GM18507 (cell line): ENCODE measurements at places on chromosomes 5 and 9.

DNA sequence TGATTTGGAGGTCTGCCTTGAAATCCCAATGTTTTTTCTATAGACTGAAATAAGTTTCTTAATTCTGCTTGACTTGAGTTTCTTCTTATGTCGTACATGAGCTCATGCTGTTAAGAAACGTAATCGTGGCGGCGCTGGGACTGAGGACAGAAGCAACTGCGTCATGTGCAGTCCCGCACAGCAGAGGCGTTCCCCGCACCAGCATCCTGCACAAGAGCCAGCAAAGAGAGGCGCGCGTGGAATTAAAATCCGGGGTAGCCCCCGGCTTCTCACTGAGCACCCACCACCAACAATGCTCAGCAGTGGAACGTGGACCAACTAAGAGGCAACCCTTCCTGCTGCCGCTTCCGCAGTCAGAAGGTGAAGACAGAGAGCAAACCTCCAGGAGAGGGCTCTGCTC is 496.2 kb upstream of the ADAMTS16 start:
- no peak for DNase-seq

- no peak for DNase-seq
These were observed 121.4 kb downstream of the ENC1 start for GRCh38 chr5:74519161-74519571.

DNA sequence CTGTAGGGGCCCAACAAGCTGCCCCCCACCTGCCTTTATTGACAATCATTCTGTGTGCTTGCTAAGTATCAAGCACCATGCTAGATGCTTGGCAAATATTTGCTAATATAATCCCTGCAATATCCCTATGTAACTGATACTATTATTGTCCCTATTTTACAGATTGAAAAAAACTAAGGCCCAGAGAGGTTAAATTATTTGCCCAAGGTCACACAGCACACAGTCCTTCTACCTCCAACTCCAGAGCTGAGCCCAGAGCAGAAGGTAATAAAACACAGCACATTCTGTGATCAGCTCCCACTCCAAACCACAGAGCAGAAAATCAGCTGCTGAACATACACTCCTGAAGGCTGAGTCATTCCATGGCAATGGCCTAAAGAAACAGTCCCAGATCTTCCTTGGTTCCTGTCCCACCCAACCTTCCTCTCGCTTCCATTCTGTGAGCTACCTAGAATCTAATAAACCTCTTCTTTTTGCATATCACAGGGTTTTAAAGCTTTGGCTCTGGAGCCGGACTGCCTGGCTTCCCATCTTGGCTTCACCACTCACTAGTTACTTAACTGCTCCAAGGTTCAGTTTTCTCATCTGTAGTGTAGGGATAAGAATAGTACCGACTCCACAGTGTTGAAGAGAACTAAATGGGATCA is 66.7 kb upstream of the ADRA1B start:
- no peak for DNase-seq

- peak; percentile 14 for DNase-seq
These were observed 9.3 kb downstream of the ZNF622 start for GRCh38 chr5:16456103-16456832.

DNA sequence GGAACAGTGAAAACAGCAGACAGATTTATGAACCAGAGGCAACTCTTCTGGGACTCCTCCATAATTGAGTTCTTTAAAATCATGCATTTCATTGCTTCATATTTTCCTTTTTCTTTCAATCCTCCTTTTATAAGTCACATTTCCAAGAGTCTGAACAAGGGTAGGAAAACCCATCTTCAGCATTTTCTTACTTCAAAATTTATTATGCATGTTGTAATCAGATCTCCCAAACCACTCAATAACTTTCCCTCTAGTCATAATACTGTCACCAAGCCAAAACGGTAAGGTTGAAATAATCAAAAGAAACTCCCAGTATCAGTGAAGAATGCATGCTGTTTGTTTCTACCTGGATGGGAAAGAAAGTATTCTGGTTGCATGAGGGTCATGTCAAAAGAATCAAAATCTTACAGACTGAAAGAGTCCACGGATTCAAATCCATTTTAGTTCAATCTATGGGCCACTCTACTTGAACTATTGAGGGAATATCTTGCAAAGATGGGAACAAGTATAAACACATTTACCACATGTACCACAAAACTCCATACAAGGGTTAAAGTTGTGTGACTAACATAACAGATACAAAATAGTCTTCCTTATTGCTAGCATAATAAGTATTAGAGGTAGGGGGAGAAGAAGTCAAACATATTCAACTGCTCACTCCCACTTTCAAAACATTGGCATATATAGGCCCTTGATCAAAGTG is 797.3 kb downstream of the MAT2B start:
- DNase-seq, result no peak

DNA sequence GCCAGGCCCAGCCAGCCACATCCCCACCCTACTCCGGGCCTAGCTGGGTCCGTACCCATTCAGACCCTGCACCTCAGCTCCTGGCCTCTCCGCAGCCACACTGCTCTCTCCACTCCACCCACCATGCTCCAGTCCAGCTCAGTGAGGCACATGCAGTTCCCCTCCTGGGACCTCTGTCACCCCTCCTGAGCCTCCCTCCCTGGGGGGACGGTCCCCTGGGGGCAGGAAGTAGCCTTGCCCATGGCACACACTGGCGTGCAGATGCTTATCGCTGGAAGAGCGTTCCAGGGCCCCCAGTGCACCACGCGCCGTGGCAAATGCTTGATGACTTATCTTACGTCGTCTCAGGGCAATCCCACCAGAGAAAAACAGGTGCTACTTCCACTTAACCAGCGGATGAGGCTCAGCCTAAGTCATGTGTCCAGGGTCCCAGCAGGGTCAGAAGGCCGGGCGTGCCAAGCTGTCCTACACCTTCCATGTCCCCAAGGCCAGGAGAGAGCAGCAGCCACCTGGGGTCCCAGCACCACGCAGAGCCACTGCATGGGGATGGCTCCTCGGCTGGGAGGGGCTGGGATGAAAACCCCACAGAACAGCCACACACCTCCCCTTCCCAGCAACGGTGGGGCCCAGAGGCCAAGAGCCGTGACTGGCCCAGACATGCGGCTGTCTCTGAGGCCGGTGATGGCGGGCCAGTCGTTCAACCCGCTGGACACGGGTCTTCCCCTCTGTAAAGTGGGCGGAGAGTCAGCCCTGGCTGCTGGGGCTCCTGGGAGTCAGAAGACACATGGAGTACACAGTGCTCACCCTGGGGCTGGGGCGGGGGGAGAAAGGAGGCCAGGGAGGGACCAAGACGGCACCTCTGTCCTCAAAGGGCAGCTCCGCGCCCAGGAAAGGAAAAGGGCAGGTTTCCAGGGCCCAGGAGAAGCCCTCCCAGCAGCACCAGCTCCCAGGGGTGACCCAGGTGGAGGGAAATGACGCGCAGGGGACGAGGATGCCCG is 2.6 kb upstream of the CCDC187 start:
- DNase-seq, result no peak

DNA sequence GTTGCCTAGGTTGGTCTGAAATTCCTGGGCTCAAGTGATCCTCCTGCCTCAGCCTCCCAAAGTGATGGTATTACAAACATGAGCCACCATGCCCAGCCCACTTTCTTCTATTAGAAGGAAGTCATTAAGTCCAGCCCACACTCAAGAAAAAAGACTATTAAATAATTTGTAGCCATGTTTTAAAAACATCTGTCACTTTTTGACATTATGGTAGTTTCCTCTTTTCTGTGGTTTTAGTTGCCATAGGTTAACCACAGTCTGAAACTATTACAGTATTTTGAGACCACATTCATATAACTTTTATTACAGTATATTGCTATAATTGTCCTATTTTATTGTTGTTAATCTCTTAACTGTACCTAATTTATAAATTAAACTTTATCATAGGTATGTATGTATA is 31.9 kb upstream of the C5orf24 start:
- peak; percentile 17 for DNase-seq

DNA sequence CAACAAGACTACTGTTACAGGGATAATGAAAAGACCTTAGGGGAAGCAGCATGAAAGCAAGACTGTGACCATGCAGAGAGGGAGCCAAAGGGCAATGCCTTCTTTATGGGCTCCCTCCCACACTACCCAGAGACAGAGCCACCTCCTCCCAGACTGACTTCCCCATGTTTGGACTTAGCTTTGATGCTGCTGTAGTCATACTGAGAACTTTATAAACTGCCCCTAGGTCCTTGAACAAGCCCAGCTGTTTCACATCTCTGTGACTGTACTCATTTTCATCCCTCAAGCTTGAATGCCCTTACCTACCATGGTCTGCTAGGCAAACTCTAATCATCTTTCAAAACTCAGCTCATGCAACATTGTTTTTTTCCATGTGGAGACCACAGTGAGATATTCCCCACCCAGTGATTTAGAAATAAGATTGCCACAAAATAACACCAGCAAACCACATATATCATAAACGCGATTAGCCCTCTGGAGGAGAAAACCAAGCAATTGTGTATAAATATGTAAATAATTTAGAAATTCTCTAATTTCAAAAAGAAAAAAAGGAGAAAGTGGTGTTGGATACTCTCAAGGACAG is 23.4 kb upstream of the FAM169A start:
- no peak for DNase-seq

DNA sequence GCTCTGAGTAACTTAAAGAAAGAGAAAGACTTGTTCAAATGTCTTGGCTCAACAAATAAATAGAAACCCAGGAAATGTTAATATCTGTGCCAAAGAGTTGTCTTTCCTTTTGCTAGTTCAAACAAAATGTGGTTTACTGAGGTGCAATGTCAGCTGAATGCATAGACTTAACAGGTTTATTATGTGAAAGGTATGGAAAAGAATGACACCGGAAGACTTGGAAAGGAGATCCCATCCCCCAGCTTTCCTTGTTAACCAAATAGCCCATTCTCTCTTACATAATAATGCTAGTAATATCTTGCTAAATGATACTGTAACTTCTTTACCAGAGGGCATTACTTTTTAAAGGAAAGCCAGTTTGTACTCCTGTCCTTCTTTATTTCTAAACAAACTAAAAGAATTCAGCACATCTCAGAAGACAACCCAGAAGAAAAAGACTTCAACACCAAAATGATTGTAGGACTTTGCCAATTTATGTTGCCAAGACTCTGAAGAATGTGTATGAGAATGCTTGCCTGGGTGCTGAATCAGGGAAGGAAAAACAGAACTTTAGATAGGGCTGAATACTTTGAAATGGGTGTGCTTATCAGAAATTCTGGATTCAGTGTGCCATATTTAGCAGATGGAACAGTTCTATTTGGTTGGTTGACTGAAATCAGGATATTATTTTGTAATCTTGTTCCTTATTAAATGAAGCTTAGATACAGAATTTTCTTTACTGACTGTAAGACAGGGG is 344.1 kb downstream of the TMEM38B start:
- DNase-seq, result no peak

DNA sequence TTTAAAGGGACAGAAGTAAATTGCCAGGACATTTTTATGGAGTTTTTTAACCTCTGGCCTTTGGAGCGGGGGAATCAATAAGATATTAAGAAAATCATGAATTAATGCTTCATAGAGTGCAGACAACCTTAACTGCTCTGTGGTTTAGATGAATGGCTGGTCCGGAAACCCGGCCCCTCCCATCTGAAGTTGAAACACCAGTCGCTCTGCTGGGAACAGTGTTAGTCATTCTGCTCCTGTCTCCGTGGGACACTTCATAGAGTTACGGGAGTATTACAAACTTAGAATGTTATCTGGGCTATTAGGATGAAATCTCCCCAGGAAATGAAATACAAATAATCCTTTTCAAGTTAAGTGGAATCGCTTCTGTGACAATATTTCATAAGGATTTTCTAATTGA is 110.1 kb upstream of the IRX2 start:
- DNase-seq, result no peak

GRCh38 chr9:35862328-35862727 is 7.9 kb downstream of the OR13J1 start:
- DNase-seq, result no peak
